SIG-M5 (cell line): ENCODE measurements at places on chromosomes 6 and 20.

GRCh38 chr20:36462440-36463211 lies 78.7 kb upstream of the MYL9 start:
- DNase-seq: no peak

DNA sequence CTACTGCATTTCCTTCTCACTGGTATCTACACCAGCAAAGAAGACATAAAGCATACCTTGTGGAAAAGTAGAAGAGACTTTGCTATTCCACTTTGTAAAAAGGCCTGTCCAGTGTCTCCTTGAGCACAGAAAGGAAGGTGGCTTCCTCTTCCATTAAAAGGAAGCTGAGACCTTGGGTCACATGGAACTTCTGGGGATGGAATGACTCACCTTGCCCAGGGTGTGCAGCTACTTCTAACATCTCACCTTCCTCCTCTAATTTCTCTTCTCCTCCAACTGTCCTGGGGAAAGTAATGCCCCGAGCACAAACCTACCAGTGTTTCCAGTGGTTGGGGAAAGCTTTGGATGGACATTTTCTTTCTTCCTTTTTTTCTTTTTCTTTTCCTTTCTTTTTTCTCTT lies 848.8 kb upstream of the MAP3K7 start:
- DNase-seq: no peak

- DNase-seq: no peak
These were observed 16.1 kb downstream of the FBXO30 start for GRCh38 chr6:145798530-145798929.

GRCh38 chr6:108622641-108623298 lies 62.1 kb downstream of the FOXO3 start:
- no peak for DNase-seq

GRCh38 chr6:130517444-130517931 lies 151.7 kb downstream of the TMEM200A start:
- no peak for DNase-seq

DNA sequence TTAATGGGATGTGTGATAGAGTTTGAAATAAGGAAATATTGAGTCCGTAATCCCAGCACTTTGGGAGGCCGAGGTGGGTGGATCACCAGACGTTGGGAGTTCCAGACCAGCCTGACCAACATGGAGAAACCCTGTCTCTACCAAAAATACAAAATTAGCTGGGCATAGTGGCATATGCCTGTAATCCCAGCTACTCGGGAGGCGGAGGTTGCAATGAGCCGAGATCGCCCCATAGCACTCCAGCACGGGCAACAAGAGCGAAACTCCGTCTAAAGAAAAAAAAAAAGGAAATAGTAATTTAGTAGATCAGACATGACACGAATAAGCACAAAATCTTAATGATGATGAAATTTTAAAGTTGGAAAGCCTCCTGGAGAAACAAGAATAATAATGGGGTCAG lies 14.8 kb downstream of the GJA1 start:
- DNase-seq: no peak

DNA sequence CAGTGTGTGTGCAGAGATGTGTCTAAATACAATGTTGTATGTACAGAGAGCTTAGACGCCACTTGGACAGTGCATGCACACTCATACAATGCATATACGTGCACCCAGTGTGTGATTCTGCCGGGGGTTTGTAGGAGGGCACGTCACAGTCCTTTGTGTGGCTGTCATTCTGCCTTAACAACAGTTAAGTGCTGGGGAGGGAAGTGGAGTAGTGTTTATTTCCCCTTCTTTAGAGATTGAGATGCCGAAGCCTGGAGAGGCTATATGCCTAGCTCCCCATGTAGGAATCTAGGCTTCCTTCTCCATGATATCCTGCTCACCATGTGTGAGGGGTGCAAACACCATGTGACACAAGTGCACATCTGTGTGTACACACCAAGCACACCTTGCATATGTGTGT lies 38.2 kb downstream of the MDFI start:
- DNase-seq: no peak

GRCh38 chr6:47434372-47435253 lies 43.0 kb upstream of the CD2AP start:
- no peak for DNase-seq

GRCh38 chr20:63290677-63291472 lies 2.1 kb upstream of the COL20A1 start:
- DNase-seq: no peak

DNA sequence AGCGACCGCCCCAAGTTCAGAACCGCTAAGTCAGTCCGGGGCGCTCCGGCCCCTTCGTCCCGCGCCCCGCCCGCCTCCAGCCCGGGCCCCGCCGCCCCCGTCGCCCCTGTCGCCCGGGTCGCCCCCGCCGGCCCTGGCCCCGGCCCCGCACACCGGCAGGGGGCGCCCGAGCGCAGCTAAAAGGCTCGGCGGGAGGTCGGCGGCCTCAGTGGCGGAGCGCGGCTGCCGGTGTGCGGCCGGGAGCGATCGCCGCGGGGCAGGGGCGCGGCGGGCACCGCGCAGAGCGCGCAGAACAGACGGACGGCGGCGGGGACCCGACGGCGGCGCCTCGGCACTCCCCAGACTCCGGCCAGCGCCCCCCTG lies at the start of gene FNDC1:
TSS of gene FNDC1 (plus strand) at position 208 of the 363 bp plus-strand sequence. CDS start 197 bp downstream, outside the sequence.
- no peak for DNase-seq

GRCh38 chr6:165848086-165848426 lies 185.0 kb upstream of the PDE10A start:
- DNase-seq: no peak

- DNase-seq: no peak
These were observed 8.2 kb upstream of the MTHFD1L start for GRCh38 chr6:150857062-150857944.
